ENCODE measurements at places on chromosomes 5 and 9. TPM values are rescaled to one million over a fixed set of nuclear protein-coding genes. Genes with fewer than 3 reads are reported as not detected.

Gene EHMT1
- 39.1 TPM for polyA plus RNA-seq

Gene TERT
- not detected for polyA plus RNA-seq

Gene PCDHGA3
- polyA plus RNA-seq = 0.23 TPM

Gene MSANTD3
- polyA plus RNA-seq = 4.7 TPM

Gene PCDHB15
- polyA plus RNA-seq = not detected
